NCI-H1694 (cell line): ENCODE measurements at places on chromosomes 4 and X.

GRCh38 chr4:7515390-7515902 lies 80.7 kb upstream of the PSAPL1 start:
- DNase-seq, result no peak

DNA sequence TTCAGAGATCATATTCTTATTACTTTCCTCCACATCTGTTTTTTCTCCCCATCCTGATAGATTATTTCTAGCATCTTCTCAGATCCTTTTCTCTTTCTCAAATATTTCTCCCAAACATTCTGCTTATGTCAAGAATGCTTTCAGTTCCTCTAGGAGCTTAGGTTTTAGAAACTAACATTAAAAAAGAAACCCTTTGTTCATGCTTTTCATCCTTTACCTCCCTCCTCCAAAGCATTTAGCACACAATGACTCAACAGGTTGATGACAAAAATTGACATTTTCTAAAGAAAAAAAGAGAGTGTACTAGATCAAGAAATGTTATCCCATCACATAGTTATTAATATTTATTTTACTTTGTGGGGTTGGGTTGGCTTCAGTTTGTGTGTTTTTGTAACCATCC lies 16.5 kb upstream of the ALB start:
- DNase-seq, result no peak

GRCh38 chr4:89259301-89260028 lies 48.1 kb downstream of the GPRIN3 start:
- no peak for DNase-seq

- no peak for DNase-seq
Observed at GRCh38 chr4:88062843-88063242, 55.4 kb downstream of the PKD2 start.

- peak; percentile 80 for DNase-seq
Observed at GRCh38 chr4:183821076-183821853, 83.8 kb upstream of the STOX2 start.

DNA sequence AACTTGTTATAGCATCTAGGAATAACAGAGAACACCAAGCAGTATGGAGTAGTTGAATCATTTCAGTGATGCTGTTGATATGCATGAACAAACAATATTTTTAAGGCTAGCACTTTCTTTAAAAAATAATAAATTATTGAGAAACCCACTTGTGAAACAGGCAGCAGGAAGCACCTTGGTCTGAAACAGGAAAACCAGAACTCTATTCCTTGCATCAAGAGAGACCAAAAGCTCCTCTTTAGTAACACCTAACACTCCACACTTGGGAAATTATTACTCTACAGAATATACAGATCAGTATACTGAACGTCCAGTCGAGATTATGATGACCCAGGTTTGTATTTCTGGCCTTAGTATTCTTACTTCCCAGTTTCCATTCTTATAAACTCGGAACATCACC lies 129.0 kb downstream of the ARAP2 start:
- DNase-seq, result no peak

GRCh38 chr4:126995235-126995634 lies 637.5 kb upstream of the INTU start:
- no peak for DNase-seq

- DNase-seq, result no peak
Observed at GRCh38 chr4:2702361-2702760, 53.8 kb downstream of the TNIP2 start.

DNA sequence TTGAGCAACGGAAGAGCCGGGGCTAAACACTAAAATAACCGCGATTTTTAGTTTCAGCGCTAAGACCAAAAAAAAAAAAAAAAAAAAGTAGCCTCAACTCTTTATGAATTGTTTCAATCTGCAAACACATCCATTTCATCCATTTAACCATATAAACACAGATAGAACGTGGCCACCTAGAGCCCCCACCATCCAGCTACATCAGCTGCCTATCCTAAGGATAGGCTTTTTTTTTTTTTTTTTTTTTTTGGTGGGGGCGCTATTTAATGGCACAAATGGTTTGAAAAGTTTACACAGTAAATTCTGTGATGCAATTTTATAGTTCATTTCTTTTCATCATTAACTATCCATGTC lies 492 bp upstream of the HDAC8 start:
- DNase-seq, result no peak

GRCh38 chrX:9902656-9903055 lies 64.5 kb upstream of the CLDN34 start:
- no peak for DNase-seq

- DNase-seq, result no peak
Observed at GRCh38 chrX:151359931-151360871, 36.8 kb upstream of the VMA21 start.

- DNase-seq, result no peak
Observed at GRCh38 chrX:7146703-7147412, 654 bp upstream of the STS start.

GRCh38 chrX:134682081-134682480 lies 23.8 kb upstream of the PLAC1 start:
- no peak for DNase-seq

GRCh38 chrX:155997436-155997835 lies at the start of gene IL9R:
Gene IL9R, plus strand, starts transcription at chrX:155997696. Its CDS starts 64 bp downstream, at chrX:155997760.
- DNase-seq, result no peak

DNA sequence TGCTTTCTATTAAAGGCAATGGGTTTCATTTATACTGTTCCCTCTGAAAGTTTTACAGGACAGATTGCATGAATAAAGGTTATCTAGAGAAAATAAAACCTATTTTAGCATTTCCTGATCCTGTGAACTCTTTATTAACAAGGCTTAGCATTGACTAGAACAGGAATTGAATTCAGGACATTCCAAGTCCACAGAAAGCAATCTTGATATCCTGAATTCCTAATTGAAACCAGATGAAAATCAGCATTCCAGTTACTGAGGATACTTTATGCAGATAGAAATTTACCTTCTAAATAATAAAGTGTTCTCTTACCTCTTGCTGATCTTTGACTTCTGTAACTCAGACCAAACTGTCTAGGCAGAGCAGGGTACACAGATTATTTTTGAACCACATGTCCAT lies 151.4 kb downstream of the ZNF518B start:
- DNase-seq, result no peak
